ENCODE measurements at places on chromosomes 1 and 21.

DNA sequence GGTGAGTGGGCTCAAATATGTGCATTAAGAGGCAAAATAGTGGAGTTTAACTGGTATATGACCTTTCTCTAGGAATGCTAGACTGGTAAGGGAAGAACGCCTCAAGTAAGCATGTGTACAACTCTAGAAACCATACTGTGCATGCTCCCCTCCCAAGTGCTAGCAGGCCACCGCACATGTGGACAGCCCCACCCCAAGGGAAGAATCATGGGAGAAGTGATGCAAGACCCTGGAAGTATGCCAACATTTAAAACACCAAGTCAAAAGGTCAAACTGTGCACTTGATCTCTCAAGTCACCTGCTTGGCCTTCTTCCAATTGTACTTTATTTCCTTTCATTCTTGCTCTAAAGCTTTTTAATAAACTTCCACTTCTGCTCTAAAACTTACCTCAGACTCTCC, 120.4 kb downstream of the WDR3 start:
- DNase-seq = no peak

DNA sequence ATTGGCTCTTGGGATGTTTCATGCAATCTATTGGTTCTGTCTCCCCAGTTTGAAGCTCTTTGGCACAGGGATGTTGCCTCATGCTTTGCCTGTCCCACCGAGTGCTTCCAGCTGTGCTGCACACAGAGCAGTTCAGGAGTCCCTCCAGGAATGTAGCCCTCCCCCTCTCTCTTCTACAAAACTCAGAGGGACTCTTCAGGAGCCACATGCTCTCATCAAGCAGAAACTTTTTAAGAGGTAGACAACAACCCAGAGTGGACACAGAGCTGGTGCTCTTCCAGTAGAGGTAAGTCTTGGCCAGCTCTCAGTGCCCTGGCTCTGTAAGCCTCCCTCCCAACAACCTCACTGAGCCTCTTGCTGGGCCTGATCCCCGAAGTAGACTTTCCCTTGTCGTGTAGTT, 11.6 kb upstream of the ZNF697 start:
- DNase-seq = no peak

DNA sequence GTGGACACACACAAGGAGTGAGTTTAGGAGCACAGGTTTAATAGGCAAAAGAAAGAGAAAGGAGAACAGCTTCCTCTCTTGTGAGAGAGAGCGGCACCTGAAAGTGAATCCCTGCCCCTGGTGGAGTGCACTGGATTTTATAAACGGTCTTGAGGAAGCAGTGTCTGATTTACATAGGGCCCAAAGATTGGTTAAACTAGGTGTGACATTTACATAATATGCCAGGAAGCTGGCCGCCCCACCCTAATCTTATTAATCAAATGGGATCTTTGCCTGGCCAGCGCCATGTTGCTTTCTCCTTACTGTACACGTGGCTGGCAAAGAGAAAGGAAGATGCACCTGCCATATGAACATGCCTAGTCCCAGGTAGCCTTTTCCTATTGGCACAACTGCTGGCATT, 38.7 kb downstream of the CFH start:
- no peak for DNase-seq

- DNase-seq = no peak
Observed at GRCh38 chr1:26021647-26022403, at the start of gene EXTL1. EXTL1 (plus strand) TSS chr1:26021775; CDS start chr1:26022647, 872 bp downstream.

- no peak for DNase-seq
Observed at GRCh38 chr1:155931332-155932038, 2.7 kb downstream of the KHDC4 start.

DNA sequence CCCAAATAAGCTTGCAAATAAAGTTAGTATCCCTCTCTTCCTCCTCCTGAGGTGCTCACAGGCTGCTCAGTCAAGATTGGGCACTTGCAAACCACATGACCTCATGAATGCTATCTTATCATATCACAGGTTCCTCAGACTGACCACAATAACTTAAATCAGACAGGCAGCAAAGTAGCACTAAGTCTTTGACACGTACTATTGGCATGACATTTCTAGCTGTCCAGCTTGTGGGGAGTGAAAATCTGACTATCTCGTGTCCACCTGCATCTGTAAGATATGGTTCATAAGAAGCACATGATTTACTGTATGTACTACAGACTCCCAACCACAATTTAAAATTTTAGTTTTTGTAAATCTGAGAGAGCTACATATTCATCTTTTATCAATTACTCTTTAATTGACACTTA, 58.0 kb upstream of the GFI1 start:
- DNase-seq = no peak
